ENCODE measurements at places on chromosomes 7 and 10.

- no peak for DNase-seq
These were observed 18.5 kb upstream of the ERLIN1 start for GRCh38 chr10:100204370-100204769.

GRCh38 chr7:42624471-42624870 is 287.4 kb downstream of the C7orf25 start:
- no peak for DNase-seq

DNA sequence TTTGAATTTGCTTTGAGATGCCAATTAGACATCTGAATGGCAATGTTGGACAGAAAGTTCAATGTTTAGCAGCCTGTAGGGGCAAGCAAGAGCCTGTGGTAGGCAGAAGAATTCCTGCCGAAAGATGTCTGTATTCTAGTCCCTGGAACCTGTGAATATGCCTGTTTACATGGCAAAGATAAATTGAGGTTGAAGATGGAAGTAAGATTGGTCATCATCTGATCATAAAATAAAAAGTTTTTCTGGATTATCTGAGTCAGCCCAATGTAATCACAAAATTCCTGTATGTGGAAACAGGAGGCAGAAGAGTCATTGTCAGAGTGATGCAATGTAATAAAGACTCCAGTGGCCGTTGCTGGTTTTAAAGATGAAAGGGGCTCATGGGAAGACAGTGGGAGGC is 430.5 kb downstream of the MDFIC start:
- no peak for DNase-seq

DNA sequence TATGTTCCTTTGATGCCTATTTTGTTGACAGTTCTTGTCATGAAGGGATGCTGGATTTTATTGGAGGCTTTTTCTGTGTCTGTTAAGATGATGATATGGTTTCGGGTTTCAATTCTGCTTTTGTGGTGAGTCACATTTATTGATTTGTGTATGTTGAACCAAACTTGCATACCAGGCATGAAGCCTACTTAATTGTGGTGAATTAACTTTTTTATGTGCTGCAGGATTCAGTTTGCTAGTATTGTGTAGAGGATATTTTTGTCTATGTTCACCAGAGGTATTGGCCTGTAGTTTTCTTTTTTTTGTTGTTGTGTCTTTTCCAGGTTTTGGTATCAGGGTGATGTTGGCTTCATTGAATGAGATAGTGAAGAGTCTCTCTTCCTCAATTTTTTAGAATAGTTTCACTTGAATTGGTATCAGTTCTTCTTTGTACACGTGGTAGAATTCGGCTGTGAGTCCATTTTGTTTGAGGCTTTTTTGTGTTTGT is 345.9 kb downstream of the KIF20B start:
- no peak for DNase-seq

GRCh38 chr10:73997461-73997786 is 492 bp upstream of the VCL start:
- DNase-seq: no peak

DNA sequence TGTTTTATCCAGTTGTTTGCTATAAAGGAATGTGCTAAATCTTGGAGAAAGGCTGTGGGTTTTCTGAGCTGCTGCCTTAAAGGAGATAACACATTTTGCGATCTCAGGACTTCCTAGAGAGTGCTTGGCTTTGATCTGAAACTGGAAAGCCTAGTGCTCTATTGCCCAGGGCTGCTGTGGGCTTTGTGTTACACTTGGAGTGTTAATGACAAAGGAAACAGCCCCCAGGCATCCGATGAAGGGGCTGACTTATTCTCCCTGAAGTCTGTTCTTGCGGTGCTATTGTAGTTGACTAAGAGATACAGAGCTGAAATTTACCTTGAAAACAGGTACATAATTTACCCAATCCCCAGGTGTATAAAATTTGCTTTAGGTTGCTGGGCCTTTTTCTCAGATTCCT is 74.5 kb downstream of the SND1 start:
- DNase-seq: no peak

DNA sequence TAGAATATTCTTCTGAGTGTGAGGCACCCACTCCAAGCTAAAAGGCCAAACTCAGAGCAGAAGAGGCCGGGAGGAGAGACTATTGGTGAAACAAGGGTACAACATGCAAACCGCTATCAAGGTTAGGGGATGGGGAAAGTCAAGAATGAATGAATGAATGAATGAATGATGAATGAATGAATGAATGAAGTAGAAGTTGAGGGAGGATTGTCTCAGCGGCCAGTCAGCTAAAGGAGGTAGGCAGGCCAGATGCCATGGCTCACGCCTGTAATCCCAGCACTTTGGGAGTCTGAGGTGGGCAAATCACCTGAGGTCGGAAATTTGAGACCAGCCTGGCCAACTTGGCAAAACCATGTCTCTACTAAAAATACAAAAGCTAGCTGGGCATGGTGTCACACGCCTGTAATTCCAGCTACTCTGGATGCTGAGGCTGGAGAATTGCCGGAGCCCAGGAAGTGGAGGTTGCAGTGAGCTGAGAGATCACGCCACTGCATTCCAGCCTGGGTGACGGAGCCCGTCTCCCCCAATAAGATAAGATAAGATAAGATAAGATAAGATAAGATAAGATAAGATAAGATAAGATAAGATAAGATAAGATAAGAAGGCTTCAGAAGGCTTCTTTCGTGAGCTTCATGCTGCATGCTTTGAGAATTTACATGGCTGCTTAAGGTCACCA is 250.8 kb downstream of the CCDC3 start:
- DNase-seq: no peak

DNA sequence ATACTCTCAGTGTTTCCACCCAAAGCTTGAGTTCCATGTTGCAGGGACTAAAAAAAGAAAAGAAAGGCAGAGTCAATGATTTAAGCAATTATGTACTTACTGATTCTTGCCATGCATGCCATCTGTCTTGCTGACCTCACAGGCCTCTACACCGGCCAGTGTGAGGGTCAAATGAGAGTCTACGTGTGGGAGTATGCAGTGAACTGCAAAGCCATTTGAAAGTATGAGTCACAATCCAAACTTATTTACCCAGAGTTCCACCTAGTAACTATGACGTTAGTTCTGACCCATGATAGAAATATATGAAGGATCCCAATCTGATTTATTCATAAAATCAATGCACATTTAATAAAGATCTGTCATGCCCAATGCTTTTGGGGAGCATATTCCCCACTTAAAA is 26.5 kb downstream of the PDE1C start:
- no peak for DNase-seq

Measured in NCI-H1092 (cell line).